ENCODE measurements at places on chromosomes 4 and X. TPM values are rescaled to one million over a fixed set of nuclear protein-coding genes. Genes with fewer than 3 reads are reported as not detected.

GRCh38 chr4:152273343-152273742 lies 262.5 kb downstream of the FBXW7 start:
- no peaks in the 10 kb centered on the region for H3K36me3 ChIP-seq
- peak; percentile 80 for DNase-seq
- H3K4me3 ChIP-seq, result no peak overlapping the region
- H3K4me1 ChIP-seq, result peaks cover 15% of the 10 kb centered on the region

The POF1B gene
- total RNA-seq, result 1.1 TPM

The NLRP2B gene
- not detected for total RNA-seq

The FUNDC1 gene
- 20.2 TPM for total RNA-seq

The TMPRSS11B gene
- not detected for total RNA-seq

The CLDN2 gene
- not detected for total RNA-seq

DNA sequence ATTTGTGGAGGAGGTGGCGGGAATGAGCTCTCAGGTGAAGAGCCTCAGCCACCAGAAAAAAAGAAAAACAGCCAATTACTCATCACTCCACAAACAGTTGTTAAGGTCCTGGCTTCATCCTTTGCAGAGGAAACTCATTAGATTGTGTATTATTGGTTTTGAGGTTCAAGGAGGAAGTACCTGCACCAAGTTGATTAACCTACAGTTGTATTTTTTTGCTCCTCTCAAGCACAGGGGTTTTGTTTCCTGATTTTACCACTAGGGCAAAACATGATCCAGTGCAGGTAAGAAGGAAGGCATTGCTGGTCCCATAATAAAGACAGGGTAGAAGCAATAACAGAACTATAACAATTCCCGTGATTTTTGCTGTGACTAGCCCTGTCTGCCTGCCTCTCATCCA lies 84.0 kb upstream of the QRFPR start:
- no peak for DNase-seq
- no peak overlapping the region for H3K27ac ChIP-seq
- no peaks in the 10 kb centered on the region for H3K36me3 ChIP-seq
- H3K4me1 ChIP-seq, result no peaks in the 10 kb centered on the region
- H3K4me3 ChIP-seq, result no peak overlapping the region

DNA sequence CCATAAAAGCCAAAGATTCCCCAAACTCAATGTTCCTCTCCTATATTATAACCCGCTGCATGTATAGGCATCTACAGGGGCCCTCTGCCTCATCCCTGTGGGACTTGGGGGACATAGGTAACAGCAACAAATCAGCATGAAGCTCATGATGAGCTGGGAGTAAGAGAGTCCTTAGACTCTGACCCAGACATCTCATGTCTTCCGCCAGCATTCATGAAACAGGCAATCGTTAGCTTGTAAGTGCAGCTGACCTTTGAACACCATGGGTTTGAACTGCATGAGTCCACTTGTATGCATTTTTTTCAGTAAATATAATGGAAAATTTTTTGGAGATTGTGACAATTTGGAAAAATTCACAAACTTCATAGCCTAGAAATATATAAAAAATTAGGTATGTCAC lies 10.4 kb upstream of the SCOC start:
- H3K4me3 ChIP-seq, result no peak overlapping the region
- H3K4me1 ChIP-seq, result peaks cover 8% of the 10 kb centered on the region
- no peaks in the 10 kb centered on the region for H3K36me3 ChIP-seq
- DNase-seq, result no peak
- no peak overlapping the region for H3K27ac ChIP-seq
- H3K27me3 ChIP-seq, result peaks cover 4% of the 10 kb centered on the region

- H3K36me3 ChIP-seq, result no peaks in the 10 kb centered on the region
- no peak overlapping the region for H3K27ac ChIP-seq
- peak overlapping the region; percentile 10 for H3K4me3 ChIP-seq
- H3K4me1 ChIP-seq, result peaks cover 6% of the 10 kb centered on the region
- H3K27me3 ChIP-seq, result peaks cover 18% of the 10 kb centered on the region
Measured at GRCh38 chr4:37243722-37244582, 591 bp upstream of the NWD2 start.

- H3K36me3 ChIP-seq, result no peaks in the 10 kb centered on the region
- DNase-seq, result no peak
- no peaks in the 10 kb centered on the region for H3K27me3 ChIP-seq
- no peak overlapping the region for H3K4me3 ChIP-seq
Measured at GRCh38 chr4:1799387-1800375, 6.6 kb downstream of the FGFR3 start.

- no peaks in the 10 kb centered on the region for H3K36me3 ChIP-seq
- no peak overlapping the region for H3K4me3 ChIP-seq
- H3K4me1 ChIP-seq, result no peaks in the 10 kb centered on the region
- H3K27me3 ChIP-seq, result no peaks in the 10 kb centered on the region
Measured at GRCh38 chr4:11878241-11878640, 449.5 kb upstream of the HS3ST1 start.

GRCh38 chr4:123288309-123289025 lies 108.1 kb upstream of the SPRY1 start:
- no peak for DNase-seq
- no peaks in the 10 kb centered on the region for H3K27me3 ChIP-seq
- no peaks in the 10 kb centered on the region for H3K36me3 ChIP-seq
- no peak overlapping the region for H3K27ac ChIP-seq
- no peaks in the 10 kb centered on the region for H3K4me1 ChIP-seq

DNA sequence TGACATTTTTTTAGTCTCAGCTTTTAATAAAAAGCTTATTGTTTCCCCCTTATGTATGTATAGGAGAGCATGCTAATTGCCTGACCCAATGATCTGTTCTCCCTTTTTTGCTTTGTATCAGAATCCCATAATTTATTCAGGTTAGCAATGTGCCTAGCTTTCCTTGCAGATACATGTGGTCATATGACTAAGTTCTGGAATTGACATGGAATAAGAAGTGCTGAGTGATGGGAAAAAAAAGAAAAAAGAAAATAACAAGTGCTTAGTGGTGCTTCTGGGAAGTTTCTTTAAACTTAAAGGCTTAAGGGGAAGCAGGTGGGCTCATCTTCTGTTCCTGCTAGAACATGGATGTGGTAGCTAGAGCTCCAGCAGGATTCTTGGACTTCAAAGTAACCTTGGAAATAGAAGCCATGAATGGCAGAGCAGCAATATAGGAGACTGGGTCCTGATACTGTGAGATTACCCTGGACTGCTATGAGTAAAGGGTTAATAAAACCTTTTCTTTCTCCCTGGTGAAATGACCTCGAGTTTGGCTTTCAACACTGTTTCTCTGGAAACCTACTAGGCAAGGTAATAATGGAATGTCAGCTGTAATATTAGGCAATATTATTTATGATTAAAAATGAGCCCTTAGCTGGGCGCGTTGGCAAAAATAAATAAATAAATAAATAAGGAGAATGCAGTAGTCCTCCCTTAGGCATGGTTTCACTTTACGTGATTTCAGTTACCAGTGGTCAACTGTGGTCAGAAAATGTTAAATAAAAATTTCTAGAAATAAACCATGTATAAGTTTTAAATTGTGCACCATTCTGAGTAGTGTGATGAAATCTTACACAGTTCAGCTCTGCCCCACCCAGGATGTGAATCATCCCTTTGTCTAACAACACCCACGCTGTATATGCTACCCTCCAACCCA lies 16.7 kb upstream of the RBM41 start:
- H3K4me1 ChIP-seq, result peaks cover 15% of the 10 kb centered on the region
- DNase-seq, result peak; percentile 79
- peaks cover 6% of the 10 kb centered on the region for H3K36me3 ChIP-seq

Measured in MCF 10A (cell line).